ENCODE measurements at places on chromosomes 5 and 9.

- DNase-seq = no peak
Observed at GRCh38 chr9:83188277-83188676, 125.3 kb upstream of the RASEF start.

DNA sequence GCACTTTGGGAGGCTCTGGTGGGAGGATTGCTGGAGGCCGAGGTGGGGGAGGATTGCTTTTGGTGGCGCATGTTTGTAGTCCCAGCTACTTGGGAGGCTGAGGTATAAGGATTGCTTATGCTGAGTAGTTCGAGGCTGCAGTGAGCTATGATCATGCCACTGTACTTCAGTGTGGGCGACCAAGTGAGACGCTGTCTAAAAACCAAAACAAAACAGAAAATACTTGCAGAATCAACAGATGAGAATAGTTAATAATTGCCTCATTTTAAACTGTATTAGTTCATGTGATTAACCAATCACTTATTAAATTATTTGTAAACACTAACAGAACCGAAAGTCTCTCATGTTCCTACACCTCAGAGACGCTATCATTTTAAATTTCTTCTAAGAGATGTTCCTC lies 118.1 kb downstream of the CCDC171 start:
- no peak for DNase-seq

GRCh38 chr9:13688990-13689600 lies 409.6 kb upstream of the MPDZ start:
- no peak for DNase-seq

DNA sequence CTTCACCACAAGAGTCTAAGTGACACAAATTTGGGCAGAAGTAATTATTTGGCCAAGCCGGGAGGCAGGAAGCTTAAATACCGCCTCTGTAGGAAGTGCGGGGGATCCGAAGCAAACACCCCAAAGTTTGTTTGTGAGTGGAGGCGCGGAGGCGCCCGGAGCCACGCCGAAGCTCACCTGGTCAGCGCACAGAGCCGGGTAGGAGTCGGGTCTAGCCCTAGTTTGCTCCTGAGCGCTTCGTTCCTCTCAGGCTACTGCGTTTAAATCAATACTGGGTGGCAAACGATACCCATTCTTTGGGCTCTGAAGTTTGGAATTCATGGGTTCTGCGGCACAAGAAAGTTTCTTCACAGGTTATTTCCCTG lies 855 bp downstream of the MCC start:
- DNase-seq = no peak

DNA sequence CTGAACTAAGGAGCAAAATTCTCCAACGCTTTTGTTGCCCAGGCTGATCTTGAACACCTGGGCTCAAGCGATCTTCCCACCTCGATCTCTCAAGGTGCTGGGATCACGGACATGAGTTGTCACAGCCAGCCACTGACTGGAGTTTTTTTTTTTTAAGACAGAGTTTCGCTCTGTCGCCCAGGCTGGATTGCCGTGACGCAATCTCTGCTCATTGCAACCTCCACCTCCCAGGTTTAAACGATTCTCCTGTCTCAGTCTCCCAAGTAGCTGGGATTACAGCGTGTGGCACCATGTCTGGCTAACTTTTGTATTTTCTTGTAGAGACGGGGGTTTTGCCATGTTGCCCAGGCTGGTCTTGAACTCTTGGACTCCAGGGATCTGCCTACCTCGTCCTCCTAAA lies 58.2 kb downstream of the EHMT1 start:
- DNase-seq = no peak

DNA sequence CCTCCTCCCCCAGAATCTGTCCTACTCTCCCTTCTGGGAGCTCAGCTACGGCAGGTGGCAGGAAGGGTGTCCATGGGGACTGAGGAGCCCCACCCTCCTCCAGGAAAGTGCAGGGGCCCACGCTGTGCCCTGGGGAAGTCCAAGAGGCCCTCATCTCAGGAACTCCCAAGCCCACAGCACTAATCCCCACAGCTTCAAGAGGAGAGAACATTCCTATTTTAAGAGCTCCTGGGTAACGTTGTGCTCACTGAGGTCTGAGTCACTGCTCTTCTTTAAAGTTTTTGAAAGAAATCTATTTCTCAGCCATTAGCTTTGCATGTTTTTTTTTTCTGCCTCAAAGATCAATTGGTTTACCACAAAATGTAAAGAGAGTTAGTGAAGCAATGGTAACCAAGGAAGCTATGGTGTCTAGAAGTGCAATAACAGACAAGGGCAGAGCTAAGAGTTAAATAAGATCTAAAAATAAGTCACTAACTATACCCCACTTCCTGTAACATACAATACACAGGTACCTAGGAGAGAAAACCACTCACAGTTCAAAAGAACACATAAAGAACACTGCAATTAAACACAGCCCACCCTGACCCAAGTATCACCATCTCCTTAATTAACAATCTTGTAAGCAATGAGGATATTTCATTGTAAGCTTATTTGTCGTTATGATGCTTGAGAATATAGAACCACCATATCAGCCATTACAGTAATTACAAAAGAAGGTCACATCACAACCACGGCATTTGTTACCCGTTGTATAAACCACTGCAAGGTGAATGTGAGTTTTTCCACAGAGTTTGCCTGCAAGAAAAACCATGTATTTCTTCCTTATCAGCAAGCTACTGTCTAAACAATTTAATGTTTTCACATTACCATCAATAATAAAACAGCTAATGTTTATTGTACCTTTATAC lies 382.3 kb upstream of the SLC30A5 start:
- DNase-seq = no peak

DNA sequence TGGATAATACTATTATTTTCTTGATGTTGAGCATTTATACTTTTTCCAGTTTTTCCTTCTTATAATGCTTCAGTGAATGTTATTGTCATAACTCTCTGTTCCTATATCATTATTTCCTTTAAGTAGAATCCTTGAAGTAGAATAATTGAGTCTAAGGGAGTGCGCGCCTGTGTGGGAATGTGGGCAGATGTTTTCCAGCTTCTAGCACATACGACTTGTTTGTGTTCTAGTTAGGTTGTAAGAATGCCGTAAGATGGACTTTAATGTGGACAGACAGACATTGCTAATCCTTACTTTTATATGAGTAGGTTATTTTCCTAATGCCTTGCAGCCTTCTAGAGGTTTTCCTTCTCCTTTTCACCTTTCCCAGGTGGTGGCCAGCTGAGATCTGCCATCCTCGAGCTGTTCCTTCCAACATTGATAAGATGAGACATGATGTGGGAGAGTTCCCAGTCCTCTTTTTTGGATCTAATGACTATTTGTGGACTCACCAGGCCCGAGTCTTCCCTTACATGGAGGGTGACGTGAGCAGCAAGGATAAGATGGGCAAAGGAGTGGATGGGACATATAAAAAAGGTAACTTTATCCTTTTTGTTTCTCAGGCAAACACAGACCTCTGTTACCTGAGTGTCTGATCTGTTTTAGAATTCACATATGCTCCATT lies 34.2 kb downstream of the RAB24 start:
- no peak for DNase-seq

GRCh38 chr5:150689120-150689519 lies 11.7 kb downstream of the RBM22 start:
- no peak for DNase-seq

DNA sequence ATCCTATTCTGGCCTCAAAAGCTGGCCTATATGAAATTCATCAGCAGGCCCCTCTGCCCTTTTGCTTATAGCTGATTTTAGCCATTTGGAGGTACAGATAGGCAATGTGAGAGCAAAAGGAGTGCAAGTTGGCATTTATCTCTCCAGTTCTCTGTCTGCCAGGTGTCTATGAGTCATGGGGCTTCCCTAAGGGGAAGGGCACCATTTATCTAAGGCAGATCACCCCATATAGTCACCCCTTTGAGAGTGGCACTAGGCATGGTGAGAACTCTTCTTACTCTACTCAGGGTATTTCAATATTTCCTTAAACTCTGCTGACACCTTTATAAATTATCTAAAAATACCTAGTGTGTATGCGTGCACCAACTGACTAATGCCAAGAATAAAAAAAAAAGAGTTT lies 314.7 kb upstream of the CDH6 start:
- DNase-seq = no peak

GRCh38 chr5:6289239-6289638 lies 89.1 kb downstream of the MED10 start:
- no peak for DNase-seq

GRCh38 chr5:73529081-73529480 lies 30.8 kb downstream of the BTF3 start:
- DNase-seq = no peak

- no peak for DNase-seq
Observed at GRCh38 chr9:123508048-123508447, 152.1 kb downstream of the CRB2 start.

GRCh38 chr9:124779368-124780059 lies 2.6 kb downstream of the OLFML2A start:
- DNase-seq = no peak

- no peak for DNase-seq
Observed at GRCh38 chr5:74056789-74057164, 430.8 kb downstream of the ARHGEF28 start.

GRCh38 chr5:43386960-43387362 lies 25.2 kb downstream of the CCL28 start:
- DNase-seq = no peak

GRCh38 chr9:35274993-35275392 lies 113.2 kb downstream of the UNC13B start:
- DNase-seq = no peak

GRCh38 chr5:137888863-137889759 lies at the start of gene PKD2L2:
Gene PKD2L2, plus strand, starts transcription at chr5:137889457. Its CDS starts 35 bp downstream, at chr5:137889492.
- no peak for DNase-seq

- no peak for DNase-seq
Observed at GRCh38 chr5:83925955-83926337, 205.3 kb upstream of the HAPLN1 start.

GRCh38 chr9:40925149-40925548 lies 203.3 kb downstream of the FOXD4L6 start:
- DNase-seq = no peak

- no peak for DNase-seq
Observed at GRCh38 chr5:130337179-130337888, 433.1 kb downstream of the CHSY3 start.

DNA sequence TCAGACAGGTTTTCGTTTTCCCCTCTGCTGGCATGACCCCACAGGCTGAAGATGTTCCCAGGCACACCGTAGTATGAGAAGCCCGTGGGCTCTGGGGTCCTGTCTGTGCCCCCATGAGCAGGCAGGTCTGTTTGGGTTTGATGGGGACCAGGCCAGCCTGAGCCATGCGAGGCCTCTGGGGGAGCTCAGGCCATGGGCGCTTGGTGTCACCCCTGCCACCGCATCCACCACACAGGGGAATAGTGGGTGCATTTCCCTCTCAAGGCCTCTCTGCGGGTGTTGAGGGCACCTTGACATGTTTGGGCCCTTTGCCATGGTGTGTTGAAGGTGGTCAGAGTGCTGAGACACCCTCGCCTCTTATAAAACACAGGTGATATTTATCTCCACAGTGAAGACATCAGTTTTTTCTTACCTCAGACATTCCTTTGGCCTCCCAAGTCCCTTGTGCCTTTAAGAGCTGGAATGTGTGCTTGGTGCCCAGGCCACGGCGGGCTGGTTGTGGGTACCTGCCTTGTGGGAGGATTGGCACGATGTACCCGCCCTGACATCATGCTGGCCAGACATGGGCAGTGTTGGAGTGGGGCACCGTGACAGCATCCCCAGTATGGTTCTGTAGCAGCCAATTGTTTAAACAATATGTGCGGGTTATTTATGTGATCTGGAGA lies 68.3 kb downstream of the WNK2 start:
- no peak for DNase-seq

- no peak for DNase-seq
Observed at GRCh38 chr5:98614341-98614740, 159.1 kb upstream of the RGMB start.

- no peak for DNase-seq
Observed at GRCh38 chr5:111574311-111574710, 62.0 kb upstream of the STARD4 start.

DNA sequence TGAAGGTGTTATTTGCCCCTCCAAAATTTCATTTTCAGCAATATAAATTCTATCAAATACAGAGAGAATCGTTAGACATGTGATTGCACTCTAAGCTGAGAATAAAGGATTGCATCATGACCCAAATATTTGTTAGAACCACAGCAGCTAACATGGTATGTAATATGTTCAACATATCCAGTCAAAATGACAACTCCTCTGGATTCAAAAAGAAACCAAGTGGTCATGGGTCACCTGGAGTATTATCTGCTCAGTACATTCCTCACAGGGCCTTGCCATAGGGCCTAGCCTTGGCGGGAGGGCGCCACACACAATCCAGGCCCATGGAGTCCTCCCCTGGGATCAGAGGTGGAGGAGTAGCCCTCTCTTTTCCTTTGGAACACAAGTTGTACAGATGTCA lies 179.2 kb downstream of the HSD17B3 start:
- no peak for DNase-seq

- no peak for DNase-seq
Observed at GRCh38 chr9:114370968-114371320, 16.8 kb downstream of the AKNA start.

- DNase-seq = no peak
Observed at GRCh38 chr5:88438006-88438405, 169.4 kb upstream of the TMEM161B start.

DNA sequence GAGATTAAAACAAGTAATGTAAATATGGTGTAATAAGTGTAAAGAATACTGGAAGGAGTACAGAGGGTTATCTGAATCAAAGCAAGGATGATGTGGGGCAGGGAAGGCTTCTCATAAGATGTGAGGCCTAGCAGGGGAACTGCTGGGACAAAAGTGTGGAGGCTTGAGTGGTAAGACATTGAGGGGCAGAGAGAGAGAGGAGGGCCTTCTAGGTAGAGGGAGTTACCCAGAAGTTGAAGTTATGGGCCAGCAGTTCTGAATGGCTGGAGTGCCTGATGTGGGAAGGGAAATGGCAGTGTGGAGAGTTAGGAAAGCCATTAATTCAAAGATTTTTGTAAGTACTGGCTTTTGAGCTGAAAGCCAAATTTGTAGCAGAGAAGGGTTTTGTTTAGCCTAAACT lies 36.8 kb downstream of the CPEB4 start:
- DNase-seq = no peak

GRCh38 chr9:76486151-76486550 lies 27.2 kb downstream of the GCNT1 start:
- DNase-seq = no peak

DNA sequence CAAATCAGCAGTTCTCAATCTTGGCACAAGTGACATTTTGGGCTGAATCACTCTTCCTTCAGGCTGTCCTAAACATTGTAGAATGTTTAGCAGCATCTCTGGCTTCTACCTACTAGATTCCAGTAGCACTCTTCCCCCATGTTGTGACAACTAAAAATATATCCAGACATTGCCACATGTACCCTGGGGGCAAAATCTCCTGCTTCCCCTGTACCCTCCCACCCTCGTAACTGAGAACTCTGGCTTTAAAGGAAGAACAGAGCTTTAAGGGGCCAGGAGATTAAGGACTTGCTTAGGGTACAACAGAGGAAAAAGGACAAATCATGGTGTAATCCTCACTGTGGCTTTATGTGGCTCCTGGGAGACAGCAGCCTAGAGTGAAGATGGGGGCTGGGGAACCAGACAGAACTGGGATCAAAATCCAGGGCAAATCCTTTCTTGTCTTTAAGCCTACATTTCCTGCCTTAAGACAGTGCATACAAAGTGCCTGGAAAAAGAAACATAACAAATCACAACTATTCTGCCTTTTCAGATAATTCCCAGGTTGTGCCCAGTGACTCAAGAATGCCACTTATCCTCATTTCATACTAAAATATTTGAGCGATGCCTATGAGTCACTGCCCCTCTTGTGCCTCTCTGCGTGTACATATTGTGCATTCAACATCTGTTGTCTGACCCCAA lies 109.3 kb downstream of the DAPK1 start:
- DNase-seq = peak; percentile 72
